ENCODE measurements at places on chromosomes 12 and 14. TPM values are rescaled to one million over a fixed set of nuclear protein-coding genes. Genes with fewer than 3 reads are reported as not detected.

- peak overlapping the region; percentile 45 for H3K27ac ChIP-seq
- H3K36me3 ChIP-seq: no peaks in the 10 kb centered on the region
- DNase-seq: peak; percentile 38
- H3K4me3 ChIP-seq: no peak overlapping the region
- no peaks in the 10 kb centered on the region for H3K27me3 ChIP-seq
- H3K4me1 ChIP-seq: peaks cover 76% of the 10 kb centered on the region
Observed at GRCh38 chr12:96198965-96199364, 4.8 kb downstream of the ELK3 start.

- H3K27ac ChIP-seq: no peak overlapping the region
- no peak overlapping the region for H3K4me3 ChIP-seq
- no peak for DNase-seq
Observed at GRCh38 chr12:232731-233614, 19.0 kb upstream of the SLC6A12 start.

Gene ARG2
- polyA plus RNA-seq: 1.3 TPM

Gene APOF
- polyA plus RNA-seq: not detected

Gene RECQL
- polyA plus RNA-seq: 90.0 TPM
